NCI-H345 (cell line): ENCODE measurements at places on chromosomes 6 and 20.

DNA sequence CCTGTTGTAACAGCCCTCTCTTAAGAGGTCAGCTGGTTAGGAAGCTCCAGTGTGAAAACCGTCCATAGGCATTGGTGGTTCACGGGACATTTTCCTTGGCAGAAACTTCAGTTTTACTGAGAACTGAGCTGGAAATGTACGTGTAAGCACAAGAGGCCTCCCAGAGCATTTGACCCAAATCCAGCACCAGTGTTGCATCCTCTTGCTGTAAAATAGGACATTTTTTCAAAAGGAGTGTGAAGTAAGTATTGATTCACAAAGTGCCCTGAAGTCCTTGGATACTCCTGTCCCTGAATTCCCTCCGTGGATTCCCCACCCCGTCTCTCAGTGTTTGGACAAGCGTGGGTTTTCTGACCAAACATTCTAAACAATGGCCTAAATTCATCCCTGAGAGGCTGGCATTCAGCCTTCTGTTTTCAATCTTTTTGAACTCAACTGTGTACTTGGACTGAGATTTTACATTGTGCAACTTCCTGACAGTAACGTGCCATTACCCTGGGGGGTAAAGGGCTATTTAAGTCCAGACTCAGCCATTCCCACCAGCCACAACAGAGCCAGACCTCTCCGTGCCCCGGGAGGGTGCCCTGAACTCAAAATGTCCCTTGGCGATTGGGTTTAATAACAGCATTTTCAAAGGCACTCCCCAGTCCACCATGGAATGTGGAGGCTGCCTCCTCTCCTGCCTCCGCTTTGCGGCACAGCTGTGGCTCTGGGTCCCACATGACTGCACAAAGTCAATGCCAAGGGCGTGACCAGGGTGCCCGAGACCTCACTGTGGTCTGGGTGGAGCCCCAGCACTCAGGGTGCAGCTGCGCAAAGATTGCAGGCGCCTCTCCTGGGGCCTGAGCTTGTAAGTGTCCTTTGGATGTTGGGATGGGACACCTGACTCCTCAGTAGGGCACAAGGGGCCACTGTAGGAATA lies 92.7 kb upstream of the AFDN start:
- DNase-seq: peak; percentile 20

GRCh38 chr6:82832811-82833210 lies 232.8 kb downstream of the UBE3D start:
- no peak for DNase-seq

- no peak for DNase-seq
Observed at GRCh38 chr20:2822073-2822472, 5.9 kb downstream of the TMEM239 start.

DNA sequence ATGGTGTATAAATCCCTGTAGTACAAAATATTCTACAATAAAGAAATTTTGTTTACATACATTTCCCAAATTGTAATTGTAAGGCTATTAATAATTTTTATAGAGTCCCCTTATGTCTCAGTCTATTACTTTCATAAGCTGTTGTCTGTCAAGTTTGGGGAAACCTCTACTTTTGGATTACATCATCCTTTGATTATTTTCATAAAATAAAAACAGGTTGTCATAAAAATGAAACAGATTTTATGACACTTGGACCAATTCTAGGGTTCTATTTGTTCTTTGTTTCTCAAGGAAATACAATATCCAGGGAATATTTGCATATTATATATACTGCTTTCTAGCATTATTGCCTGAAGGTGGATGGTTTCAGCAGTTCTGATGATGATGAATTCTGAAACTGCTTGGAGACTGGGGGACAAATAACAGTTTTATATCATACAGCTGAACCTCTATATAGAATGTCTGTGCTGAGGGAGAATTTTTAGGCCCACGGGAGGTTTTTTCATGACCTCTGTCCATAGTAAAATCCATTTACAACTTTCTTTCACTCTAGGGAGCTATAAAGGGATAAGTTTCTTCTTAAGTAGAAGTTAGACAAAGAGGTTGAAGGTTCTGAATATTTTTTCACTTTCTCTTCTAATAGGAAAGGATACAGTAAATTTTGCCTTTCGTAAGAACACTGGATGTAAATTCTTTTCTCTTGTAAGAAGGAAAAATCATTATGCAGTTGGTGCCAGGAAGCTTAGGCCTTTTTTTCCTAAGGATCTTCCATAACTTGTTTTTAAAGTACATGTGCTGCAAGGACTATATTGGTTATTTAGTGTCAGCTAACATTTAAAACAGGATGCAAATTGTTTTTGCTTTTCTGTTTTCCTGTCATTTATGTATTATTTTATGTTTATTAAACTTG lies 58.0 kb downstream of the CD2AP start:
- DNase-seq: no peak

GRCh38 chr6:47769982-47770381 lies 11.8 kb upstream of the OPN5 start:
- DNase-seq: no peak

- no peak for DNase-seq
Observed at GRCh38 chr6:160060920-160061447, 60.6 kb upstream of the SLC22A1 start.

GRCh38 chr20:54545676-54546358 lies 70.4 kb downstream of the DOK5 start:
- DNase-seq: no peak

- no peak for DNase-seq
Observed at GRCh38 chr20:31662372-31662854, 24.7 kb downstream of the COX4I2 start.

- peak; percentile 71 for DNase-seq
Observed at GRCh38 chr6:113909224-113909856, 52.2 kb downstream of the MARCKS start.

GRCh38 chr20:58695084-58695722 lies 2.6 kb downstream of the NPEPL1 start:
- DNase-seq: no peak

DNA sequence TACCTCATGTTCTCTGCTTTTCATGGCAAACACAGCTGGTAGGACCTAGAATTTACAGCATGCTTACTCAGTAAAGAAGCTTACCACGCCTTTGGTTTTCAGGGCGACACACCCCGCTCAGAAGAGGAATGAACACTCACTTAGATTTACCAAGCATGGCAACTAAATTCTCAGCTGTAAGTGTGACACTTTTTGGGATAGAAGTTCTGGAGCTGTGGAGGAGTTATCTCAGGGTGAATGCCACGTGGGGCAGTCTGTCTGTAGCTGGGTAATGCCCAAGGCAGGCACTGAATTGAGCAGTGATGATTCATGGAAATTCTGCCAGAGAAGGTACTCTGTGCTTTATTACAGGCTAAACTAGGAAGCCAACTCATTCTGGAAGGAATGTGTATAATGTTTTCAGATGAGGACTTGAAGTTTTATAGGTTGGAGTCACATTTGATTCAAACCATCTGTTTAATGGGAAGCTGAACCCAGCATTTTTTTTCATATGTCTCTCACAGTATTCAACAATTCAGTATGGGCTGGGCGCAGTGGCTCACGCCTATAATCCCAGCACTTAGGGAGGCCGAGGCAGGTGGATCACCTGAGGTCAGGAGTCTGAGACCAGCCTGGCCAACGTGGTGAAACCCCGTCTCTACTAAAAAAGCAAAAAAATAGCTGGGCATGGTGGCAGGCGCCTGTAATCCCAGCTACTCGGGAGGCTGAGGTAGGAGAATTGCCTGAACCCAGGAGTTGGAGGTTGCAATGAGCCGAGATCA lies 3.5 kb upstream of the PRIM2 start:
- DNase-seq: no peak

GRCh38 chr6:118801257-118801656 lies 92.7 kb upstream of the ASF1A start:
- DNase-seq: no peak

DNA sequence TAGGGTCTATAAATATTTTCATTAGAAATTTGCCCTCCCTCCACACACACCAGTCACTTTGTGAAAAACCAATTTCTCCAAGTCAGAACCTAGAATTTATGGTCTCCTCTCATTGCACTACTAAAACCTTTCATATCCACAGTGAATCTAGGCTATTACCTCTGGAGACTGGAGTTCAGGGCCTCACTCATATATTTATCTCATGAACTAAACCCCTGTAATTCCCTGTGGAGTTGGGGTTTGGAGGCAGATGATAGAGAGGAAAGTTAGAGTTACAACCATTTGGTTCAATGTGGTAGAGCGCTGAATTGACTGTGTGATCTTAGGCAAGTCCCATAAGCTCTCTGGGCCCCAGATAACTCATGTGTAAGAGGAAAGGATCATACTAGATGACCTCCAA lies 18.2 kb upstream of the CEP85L start:
- DNase-seq: no peak

- DNase-seq: no peak
Observed at GRCh38 chr20:6122111-6122872, 538 bp downstream of the FERMT1 start.

- no peak for DNase-seq
Observed at GRCh38 chr20:47031004-47031403, 136.4 kb downstream of the EYA2 start.

DNA sequence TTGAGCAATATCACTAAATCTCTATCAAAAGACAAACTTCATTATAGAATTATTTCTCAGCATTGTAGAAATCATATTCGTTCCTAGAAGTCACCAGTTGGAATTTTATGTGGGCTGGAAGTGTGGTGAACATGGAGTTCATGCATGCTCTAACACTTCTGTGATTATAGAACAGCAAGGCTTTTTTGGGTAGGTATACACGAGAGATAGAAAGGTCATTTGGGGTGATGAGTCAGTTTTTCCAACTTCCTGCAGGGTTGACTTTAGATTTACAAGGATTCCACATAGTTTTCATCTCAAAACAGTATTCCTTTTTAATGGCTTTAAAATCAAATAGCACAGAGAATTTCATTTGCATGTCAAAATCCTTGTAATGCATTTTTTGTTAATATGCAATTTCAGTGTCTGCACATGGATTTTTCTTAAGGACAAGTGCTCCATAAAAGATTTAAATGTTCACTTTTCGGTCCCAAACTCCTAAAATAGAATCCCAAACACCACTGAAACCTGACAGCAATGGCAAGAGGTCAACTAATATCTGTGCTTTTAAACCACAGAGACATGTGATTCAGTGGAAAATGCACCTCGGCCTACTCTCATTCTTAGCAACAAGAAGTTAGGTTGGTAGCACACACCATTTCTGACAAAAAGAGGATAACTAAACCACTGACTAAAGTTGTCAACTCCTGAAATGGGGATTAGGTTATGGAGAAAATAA lies 211.0 kb downstream of the MOXD1 start:
- no peak for DNase-seq

- no peak for DNase-seq
Observed at GRCh38 chr6:151430886-151431285, 21.0 kb downstream of the RMND1 start.

- peak; percentile 65 for DNase-seq
Observed at GRCh38 chr6:159169557-159170332, 545 bp downstream of the FNDC1 start.

GRCh38 chr6:34284563-34285447 lies 36.0 kb upstream of the SMIM29 start:
- no peak for DNase-seq

DNA sequence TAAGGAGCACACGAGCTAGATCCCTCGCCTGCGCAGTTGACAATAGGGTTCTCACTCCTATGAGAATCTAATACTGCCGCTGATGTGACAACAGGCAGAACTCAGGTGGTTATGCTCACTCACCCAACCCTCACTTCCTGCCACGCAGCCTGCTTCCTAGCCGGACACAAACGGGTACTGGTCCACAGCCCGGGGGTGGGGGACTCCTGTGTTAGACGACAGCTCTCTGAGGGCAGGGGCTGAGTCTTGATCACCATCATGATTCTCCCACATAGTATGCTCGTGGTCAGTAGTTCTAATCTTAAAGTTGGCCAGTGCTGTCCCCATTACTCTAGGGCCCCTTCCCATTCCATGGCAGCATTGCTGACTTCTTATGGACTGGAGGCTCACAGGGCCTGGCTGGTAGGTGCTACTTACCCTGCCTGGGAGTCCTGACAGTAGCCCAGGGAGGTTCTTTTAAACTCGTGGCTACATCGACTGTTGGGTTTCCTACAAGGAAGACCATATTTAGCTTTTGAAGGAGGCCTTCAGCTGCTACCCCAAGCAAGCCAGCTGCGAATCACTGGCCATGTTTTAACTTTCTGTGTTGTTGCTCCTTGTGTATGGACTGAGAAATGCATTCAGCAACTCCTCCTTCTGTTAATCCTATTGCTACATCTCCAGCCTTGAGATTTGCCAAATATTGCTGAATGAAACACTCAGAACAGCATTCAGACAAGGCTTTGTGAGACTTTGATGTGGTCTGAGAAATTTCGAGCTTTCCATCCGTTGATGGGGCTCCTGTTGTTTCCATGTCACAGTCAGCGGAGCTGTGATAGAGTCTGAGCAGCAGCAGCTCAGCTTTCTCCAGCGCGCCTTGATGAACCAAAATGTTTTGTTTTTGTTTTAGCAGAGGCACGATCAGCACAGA lies 300.3 kb downstream of the NRN1 start:
- no peak for DNase-seq

DNA sequence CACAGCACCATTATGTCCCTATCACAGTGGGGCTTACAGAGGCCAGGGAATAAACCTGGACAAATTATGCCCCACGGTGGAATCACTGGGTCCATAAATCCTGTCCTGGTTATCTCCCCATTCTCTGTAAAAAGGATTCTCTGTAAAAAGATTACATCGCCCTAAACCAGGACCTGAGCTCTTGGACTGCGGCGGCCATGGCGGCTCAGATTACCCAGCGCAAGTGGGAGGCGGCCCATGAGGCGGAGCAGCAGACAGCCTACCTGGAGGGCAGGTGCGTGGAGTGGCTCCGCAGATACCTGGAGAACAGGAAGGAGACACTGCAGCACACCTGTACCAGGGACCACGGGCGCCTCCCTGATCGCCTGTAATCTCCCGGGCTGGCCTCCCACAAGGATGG lies 8.4 kb upstream of the HLA-A start:
- no peak for DNase-seq

DNA sequence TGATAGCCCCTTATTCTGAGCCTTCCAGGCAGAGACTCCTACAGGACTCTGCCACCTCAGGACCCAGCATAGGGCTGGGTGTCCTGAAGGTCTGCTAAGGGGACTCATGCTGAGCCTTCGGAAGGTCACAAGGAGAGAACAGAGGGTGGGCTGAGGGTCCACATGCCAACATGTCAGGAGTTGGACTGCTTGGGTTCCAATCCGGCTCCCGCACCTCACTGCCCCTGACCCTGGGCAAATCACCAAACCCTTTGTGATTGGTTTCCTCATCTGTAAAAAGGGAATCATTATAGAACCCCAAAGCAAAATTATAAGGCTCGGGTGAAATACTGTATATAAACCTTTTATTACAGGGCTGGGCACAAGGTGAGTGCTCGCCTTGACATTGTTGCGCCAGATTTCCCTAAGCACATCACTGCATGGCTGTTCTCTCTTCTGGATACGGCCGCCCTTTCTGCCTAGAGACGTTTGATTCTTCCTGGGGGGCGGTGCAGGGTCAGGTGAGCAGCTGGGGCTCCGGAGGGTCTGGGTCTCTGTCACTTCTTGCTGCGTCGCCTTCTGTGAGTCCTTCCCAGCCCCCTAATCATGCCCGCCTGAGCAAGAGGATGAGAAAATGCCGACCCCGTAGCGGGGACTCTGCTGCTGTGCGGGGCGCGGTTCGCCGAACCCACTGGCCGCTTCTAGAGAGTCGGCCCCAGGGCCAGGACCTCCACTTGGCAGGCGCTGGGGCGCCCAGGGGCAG lies 90.5 kb upstream of the EPB41L1 start:
- DNase-seq: peak; percentile 50

- no peak for DNase-seq
Observed at GRCh38 chr20:19473922-19474286, 261.5 kb downstream of the SLC24A3 start.

- no peak for DNase-seq
Observed at GRCh38 chr20:44212792-44213191, 2.2 kb upstream of the OSER1 start.

- no peak for DNase-seq
Observed at GRCh38 chr6:107740496-107741190, 83.5 kb downstream of the SCML4 start.

- no peak for DNase-seq
Observed at GRCh38 chr6:111549746-111550145, 55.9 kb downstream of the TRAF3IP2 start.
